T47D (cell line): ENCODE measurements at places on chromosomes 4 and X.

DNA sequence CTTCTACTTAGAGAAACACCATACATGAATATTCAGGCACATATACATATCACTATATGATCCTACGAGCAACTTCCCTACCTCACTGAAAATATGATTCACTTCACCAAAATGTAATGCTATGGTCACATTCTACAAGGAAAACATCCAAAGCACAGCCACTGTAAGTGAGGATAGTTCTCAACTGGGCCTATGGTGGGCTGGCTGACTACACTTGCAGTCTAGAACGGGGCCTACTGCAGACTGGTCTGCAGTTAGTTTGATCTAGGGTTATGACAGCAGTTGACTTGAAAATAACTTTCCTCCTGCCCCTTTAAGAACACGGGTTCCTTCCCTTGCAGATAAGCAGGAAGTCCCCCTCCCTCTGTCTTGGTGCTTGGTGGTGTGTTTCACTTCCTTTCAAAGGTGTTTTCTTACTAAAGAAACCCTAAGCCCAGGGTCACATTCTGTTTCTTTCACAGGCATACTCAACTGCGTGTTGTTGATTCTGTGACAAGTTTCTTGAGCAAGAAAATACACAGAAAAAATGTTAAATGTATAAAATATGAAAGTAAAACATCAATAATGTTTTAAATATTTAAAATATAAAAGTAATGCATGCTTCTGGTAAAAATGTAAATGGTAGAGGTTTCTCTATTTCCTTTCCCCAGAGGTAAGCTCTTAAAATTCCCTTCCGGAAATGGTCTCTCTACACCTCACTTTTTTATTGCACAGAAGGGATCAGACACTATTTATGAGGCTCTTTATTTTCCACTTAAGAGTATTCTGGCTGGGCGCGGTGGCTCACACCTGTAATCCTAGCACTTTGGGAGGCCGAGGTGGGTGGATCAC is 18.0 kb upstream of the TMSB4X start:
- DNase-seq: no peak

GRCh38 chr4:140125374-140125773 is 28.6 kb downstream of the MAML3 start:
- no peak for DNase-seq

- DNase-seq: no peak
These were observed 215.6 kb downstream of the PALLD start for GRCh38 chr4:168712316-168712890.

DNA sequence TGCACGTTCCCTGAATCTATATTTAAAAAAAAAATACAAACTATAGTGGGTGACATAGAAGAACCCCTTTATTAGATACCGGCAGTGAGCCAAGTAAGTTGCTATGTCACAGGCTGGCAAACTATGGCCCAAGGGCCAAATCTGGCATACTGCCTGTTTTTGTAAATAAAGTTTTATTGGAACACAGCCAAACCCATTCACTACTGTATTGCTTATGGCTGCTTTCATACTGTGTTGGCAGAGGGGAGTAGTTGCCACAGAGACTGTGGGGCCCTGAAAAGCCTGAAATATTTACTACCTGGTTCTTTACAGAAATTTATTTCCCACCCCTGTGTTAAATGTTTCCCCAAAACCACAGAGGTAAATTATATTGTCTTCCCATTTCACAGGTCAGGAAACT is 71.2 kb upstream of the EGFL6 start:
- no peak for DNase-seq

DNA sequence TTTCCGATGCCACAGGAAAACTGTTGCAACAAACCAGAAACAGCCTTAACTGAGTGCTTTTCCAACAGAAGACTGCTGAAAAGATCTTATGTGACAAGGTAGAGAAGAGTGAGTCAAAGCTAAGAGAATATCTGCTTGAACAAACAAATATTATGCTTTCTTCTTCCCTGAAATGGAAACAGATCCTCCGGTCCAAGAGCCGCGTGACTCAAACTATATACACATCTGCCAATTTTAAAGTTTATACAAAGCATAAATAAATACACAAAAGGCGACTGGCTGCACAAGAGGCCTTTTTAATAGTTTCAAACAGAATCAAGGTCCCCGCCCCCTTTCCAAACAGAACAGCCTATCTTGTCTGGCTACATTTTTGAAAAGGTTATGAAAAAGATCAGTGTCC is 329.7 kb upstream of the F9 start:
- DNase-seq: no peak

DNA sequence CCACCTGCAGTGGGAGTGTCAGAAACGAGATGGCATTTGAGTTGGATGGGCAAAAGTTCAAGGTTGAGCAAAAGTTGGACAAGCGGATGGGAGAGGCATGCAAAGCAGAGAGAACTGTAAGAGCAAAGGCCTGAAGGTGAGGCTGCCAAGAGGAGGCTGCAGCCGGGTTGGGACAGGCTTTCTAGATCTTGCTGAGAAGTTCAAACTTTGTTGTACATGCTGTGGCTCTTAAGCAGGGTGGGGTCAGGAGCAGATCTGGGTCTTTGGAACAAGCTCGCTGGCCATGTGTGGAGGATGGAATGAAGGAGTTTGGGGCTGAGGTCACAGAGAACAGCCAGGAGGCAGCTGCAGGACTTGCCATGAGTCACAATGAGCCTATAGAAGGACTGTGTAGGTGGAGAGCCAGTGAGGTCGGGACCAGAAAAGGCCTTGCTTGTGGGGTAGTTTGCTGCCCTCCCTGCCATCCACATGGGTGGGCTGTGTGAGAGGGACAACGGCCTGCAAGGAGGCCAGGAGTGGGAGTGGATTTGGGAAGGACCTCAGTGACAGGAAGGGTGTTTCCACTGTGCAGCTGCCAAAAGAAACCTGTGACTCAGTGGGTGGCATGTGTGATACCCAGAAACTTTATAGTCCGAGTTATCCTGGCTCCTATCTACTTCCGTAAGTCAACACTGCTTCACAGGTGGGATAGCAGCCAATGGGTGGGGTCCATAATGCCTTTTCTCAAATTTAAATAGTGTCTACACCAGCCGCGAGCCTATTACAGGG is 210.4 kb downstream of the MID1IP1 start:
- DNase-seq: no peak

GRCh38 chr4:129420637-129421036 is 324.7 kb downstream of the C4orf33 start:
- no peak for DNase-seq

GRCh38 chrX:31374786-31375185 is 302.9 kb upstream of the FTHL17 start:
- no peak for DNase-seq

DNA sequence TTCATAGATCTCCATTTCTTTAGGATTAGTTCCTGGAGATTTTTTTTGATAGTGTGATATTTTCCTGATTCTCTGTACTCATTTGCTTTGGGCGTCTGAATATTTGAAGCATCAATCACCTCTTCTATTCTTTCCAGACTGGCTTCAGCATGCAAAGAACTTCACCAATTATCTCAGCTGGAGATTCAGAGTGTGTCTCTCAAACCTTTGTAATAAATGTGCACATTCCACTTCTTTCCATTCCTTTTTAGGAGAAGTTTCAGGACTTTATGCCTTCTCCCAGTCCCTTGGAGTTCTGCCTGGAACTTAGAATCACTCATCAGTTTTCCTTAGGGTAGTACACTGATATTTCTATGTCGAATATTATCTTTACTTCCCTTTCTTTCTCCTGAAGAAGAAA is 334.8 kb downstream of the TEX13C start:
- DNase-seq: no peak

GRCh38 chr4:141247430-141247780 is 26.7 kb downstream of the ZNF330 start:
- no peak for DNase-seq

DNA sequence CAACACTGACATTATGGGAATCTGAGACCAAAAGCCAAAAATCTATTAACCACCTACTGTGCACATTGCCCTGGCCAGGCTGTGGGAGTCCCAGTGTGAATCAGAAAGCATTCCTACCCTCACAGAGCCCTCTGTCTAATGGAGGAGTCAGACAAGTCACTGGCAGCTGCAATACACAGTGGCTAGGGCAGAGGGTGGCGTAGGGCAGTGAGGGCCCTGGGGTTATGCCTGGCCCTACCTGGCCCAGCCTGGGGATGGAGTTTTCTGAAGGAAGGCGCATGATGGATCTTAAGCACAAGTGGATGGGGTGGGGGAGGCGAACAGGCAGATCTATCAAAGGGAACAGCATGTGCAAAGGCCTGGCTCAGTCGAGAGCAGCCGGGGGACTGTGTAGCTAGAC is 10.8 kb downstream of the JAKMIP1 start:
- DNase-seq: no peak
